ENCODE measurements at places on chromosomes 7 and 10.

GRCh38 chr7:131521651-131522163 lies 34.7 kb downstream of the PODXL start:
- H3K4me1 ChIP-seq, result no peaks in the 10 kb centered on the region
- no peak overlapping the region for H3K4me3 ChIP-seq
- no peak for DNase-seq
- H3K27ac ChIP-seq, result no peak overlapping the region

- H3K4me3 ChIP-seq, result no peak overlapping the region
- H3K27ac ChIP-seq, result no peak overlapping the region
- no peaks in the 10 kb centered on the region for H3K4me1 ChIP-seq
- DNase-seq, result no peak
- H3K36me3 ChIP-seq, result no peaks in the 10 kb centered on the region
These were observed 662.6 kb upstream of the IGFBP3 start for GRCh38 chr7:46583656-46584055.

DNA sequence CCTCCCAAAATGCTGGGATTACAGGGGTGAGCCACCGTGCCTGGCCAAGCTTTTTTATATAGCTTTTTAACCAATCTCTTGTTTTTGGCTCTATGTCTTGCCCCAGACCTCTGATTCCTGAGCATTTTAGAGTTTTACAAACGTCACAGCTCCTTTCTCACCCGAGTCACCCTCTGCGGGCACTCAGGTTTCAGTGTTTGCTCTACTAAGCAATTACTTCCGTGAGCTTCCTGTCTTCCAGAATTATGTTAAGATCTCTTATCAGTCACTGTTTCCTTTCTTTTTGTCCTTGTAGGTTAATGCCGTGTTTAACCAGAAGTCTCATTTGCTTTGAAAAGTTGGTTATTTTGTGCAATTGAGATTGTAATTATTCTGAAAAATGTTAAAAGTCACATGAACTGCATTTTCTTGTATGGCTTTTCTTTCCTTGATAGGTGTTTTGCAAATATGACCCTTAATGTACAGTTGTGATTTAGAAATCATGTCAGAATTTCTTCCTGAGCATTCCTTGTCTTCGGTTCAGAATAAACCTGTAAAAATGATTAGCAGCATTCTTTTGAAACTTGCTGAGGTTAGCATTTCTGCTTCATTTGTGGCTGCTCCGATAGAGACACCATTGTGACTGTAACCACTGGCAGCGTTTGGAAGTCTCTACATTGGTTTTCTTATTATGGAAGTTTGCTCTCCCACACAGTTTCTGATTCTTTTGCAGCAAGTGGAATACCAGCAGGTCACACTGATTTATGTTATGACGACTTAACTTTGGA lies 4.5 kb upstream of the HKDC1 start:
- H3K36me3 ChIP-seq, result no peaks in the 10 kb centered on the region
- no peak overlapping the region for H3K27ac ChIP-seq
- H3K4me3 ChIP-seq, result no peak overlapping the region
- DNase-seq, result no peak
- peaks cover 14% of the 10 kb centered on the region for H3K4me1 ChIP-seq

DNA sequence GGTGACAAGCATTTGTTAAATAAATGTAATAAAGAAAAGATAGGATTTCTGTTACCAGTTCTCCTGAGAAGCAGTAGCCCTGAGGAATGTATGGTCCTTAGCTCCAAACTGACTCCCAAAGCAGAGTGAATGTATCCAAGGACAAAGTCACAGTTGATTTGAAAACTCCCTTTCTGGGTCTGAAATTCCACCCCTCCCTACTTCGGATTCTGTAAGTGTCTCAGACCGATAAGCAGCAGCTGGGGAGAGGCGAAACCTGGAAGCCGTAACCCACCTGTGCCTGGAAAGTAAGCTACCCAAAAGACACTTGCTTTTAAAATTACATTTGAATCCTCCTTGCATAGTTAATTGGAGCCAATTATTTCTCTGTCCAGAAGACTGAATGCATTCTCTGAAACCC lies 122.9 kb upstream of the FRMD4A start:
- no peak overlapping the region for H3K27ac ChIP-seq
- H3K4me1 ChIP-seq, result no peaks in the 10 kb centered on the region
- no peaks in the 10 kb centered on the region for H3K36me3 ChIP-seq
- DNase-seq, result no peak
- H3K4me3 ChIP-seq, result no peak overlapping the region

DNA sequence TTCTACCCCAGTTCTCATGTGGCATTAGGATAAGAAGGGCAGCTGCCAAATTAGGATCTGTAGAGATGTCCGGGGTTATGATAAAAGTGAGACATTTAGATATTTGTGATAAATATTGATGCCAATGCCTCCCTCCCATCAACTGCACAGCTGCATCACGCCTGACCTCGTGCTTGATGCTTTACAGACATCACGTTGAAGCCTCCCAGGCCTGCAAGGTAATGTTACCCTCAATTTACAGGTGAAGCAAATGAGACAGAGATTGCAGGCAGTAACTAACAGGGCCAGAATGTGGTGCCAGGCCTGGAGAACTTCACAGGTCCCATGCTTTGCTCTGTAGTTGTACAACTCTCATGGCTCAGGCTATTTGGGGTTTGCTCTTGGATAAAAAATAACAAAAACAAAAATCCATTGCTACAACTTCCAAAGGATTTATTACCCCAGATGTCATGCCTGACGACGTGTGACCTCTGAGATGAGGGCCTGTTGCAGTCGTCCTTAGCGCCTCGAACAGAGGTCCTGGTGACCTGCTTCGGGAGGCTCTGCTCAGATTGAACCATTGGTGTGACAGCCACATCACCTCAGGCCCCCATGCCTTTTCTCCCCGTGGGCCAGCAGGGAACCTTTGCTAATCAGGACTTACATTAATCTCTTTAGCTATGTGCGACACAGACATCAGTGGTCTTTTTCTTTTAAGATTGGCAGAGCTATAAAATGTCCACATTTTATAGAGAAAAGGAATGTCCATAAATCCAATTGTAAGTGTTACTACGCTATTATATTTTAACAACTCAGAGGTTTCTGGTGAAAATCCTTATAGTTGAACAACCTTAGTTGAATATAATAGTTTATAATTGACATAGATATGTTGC lies 169.3 kb downstream of the ADAM12 start:
- H3K36me3 ChIP-seq, result no peaks in the 10 kb centered on the region
- no peak overlapping the region for H3K4me3 ChIP-seq
- H3K27ac ChIP-seq, result no peak overlapping the region
- H3K4me1 ChIP-seq, result no peaks in the 10 kb centered on the region
- no peak for DNase-seq

GRCh38 chr10:33306126-33306525 lies 28.3 kb downstream of the NRP1 start:
- H3K27me3 ChIP-seq, result no peaks in the 10 kb centered on the region
- H3K27ac ChIP-seq, result no peak overlapping the region
- DNase-seq, result no peak
- no peak overlapping the region for H3K4me3 ChIP-seq
- no peaks in the 10 kb centered on the region for H3K4me1 ChIP-seq

DNA sequence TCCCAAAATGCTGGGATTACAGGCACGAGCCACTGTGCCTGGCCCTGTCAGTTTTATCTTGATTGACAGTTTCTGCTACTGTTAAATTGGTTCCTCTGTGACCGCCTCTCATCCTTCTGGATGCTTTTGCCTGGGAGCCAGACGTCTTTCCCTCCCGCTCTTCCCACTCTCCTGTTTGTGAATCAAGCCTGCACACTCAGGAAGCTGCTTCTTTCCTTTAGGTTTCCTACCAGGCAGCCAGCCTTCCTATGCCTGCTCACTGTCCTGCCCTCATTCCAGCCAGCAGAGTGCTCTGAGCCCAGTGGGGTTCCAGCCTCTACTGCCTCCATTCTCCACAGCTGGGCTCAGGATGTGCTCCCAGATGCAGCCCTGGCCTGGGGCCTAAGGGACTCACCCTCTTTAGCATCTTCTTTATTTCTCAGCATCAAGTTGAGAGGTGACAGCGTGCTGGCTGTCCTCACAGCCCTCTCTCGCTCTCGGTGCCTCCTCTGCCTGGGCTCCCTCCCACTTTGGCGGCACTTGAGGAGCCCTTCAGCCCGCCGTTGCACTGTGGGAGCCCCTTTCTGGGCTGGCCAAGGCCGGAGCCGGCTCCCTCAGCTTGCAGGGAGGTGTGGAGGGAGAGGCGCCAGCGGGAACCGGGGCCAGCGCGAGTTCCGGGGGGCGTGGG lies 5.1 kb downstream of the SH2D4B start:
- DNase-seq, result no peak
- H3K27ac ChIP-seq, result no peak overlapping the region
- no peaks in the 10 kb centered on the region for H3K27me3 ChIP-seq
- H3K4me1 ChIP-seq, result peaks cover 6% of the 10 kb centered on the region

- no peaks in the 10 kb centered on the region for H3K27me3 ChIP-seq
- no peak for DNase-seq
- H3K27ac ChIP-seq, result no peak overlapping the region
- H3K4me1 ChIP-seq, result peaks cover 21% of the 10 kb centered on the region
- H3K4me3 ChIP-seq, result no peak overlapping the region
These were observed 89.4 kb downstream of the SH3PXD2A start for GRCh38 chr10:103765981-103766380.

- DNase-seq, result no peak
- H3K27ac ChIP-seq, result no peak overlapping the region
- H3K27me3 ChIP-seq, result no peaks in the 10 kb centered on the region
These were observed 131.7 kb downstream of the TEX36 start for GRCh38 chr10:125551247-125551646.

DNA sequence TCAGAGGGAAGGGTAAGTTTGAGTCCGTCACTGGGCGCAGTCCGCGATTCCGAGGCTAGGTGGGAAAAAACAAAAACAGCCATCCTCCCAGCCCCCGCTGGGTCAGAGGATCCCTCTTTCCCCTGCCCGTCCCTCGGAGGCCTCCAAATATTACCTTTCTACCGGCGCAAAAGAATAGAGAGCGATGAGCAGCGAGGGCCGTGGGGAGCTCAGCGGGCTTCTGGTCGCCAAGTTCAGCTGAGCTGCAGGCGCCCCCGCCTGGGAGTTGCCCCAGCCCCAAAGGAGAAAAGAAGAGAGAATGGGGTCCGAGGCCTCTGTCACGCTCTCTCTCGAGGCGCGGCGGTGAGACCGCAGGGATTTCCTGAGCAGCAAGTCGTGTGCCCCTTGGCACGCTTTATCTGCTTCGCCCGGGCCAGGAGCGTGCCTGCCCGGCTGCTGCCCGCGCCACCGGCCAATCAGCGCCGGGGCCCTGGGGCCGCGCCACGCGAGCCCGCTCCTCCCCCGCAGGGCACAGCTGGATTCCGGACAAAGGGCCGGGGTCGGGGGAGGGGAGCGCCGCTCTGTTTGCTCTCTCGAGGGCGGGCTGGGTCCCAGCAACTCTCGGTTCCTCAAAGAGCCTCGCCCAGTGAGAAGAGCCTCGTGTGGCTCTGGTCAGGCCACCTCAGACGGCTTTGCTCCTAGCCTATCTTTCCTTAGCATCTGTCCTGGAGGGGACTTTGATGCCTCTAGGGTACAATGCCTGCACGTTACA lies at the start of gene NEUROG3:
Gene NEUROG3 (minus strand): TSS at position 367 of the 751 bp plus-strand sequence. CDS start 379 bp downstream, outside the sequence.
- H3K27ac ChIP-seq, result no peak within 1 kb of the TSS
- H3K4me3 ChIP-seq, result peak within 1 kb of the TSS; percentile 16
- H3K27me3 ChIP-seq, result peaks cover 73% of the 10 kb centered on the region
- H3K4me1 ChIP-seq, result peaks cover 16% of the 10 kb centered on the region

DNA sequence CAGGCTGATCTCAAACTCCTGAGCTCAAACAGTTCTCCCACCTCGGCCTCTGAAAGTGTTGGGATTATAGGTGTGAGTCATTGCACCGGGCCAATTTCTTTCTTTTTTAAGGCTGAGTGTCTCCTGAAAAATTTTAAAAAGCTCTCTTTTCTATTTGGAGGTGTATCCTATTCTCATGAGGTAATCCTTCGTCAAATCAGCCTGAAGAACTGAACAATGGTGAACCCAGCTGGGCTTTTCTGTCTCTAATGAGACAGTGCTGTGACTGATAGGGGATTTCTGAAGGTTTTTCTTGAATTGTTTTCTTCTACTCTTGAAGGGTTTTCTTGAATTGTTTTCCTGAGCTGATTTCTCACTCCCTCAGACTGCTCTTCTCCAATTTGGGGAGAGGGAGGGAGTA lies 30.9 kb upstream of the CALU start:
- DNase-seq, result no peak
- no peak overlapping the region for H3K4me3 ChIP-seq
- H3K27me3 ChIP-seq, result no peaks in the 10 kb centered on the region
- no peak overlapping the region for H3K27ac ChIP-seq
- no peaks in the 10 kb centered on the region for H3K36me3 ChIP-seq

- no peak overlapping the region for H3K4me3 ChIP-seq
- no peaks in the 10 kb centered on the region for H3K4me1 ChIP-seq
- H3K27ac ChIP-seq, result no peak overlapping the region
- H3K36me3 ChIP-seq, result no peaks in the 10 kb centered on the region
These were observed 219.2 kb downstream of the SDK1 start for GRCh38 chr7:3520206-3520605.

- peaks cover 7% of the 10 kb centered on the region for H3K4me1 ChIP-seq
- no peak overlapping the region for H3K4me3 ChIP-seq
- H3K27ac ChIP-seq, result no peak overlapping the region
- no peak for DNase-seq
- H3K36me3 ChIP-seq, result no peaks in the 10 kb centered on the region
- H3K27me3 ChIP-seq, result no peaks in the 10 kb centered on the region
These were observed 170.9 kb downstream of the ZMYND11 start for GRCh38 chr10:306007-306674.

DNA sequence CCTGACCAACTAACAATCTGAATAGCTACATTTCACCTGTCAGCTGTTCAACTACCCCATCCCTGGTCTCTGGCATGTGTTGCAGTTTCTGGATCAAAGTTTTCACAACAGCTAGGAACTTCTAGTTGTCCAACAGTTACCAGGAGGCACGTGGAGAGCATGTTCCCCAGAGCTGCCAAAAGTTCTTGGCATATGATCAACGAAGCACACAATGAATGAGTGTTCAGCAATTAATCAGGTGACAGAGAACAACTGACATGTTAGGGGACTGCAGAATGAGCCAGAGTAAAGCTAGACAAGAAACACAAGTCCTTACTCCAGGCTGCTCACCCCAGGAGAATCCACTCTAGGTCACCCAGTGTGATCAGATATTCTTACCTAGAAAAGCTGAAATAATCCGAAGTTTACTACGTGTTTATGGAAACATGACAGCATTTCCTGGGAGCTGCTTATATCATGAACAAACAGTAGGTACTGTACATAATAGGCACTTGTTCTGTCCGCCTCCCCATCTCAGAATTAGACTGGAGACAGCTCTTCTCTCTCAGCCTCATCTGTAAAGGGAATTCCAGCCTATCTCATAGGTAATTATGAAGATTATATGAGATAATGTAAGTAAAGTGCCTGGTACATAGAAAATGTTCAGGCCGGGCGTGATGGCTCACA lies 50.6 kb downstream of the ZNF438 start:
- no peak overlapping the region for H3K4me3 ChIP-seq
- peaks cover 17% of the 10 kb centered on the region for H3K36me3 ChIP-seq
- no peaks in the 10 kb centered on the region for H3K27me3 ChIP-seq
- H3K4me1 ChIP-seq, result peaks cover 19% of the 10 kb centered on the region
- peak overlapping the region; percentile 21 for H3K27ac ChIP-seq
